Heart left ventricle (tissue), 16 donors: ENCODE measurements at places on chromosomes 13 and 19. TPM values are rescaled to one million over a fixed set of nuclear protein-coding genes. Genes with fewer than 3 reads are reported as not detected.
A peak's percentile ranks its signal among the peaks of the same experiment; 100 is the strongest.

The MYO16 gene
- polyA plus RNA-seq = 5.2 TPM

DNA sequence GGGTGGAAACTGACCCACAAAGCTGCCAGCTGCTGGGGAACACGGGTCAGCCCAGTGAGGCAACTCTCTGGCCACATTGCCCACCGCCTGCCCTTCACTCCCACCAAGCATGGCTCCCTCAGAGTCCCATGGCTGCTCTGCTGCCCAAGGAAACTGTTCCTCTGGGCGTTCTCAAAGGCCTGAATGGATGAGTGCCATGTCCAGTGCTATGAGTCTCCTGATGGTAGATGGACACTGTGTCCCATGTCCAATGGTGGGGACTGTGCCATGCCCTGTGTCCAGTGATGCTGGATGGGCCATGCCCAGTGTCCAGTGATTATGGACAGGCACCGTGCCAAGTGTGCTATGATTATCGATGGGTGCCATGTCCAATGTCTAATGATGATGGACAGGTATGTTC is 88.8 kb downstream of the ANKRD10 start:
- no peak for DNase-seq

DNA sequence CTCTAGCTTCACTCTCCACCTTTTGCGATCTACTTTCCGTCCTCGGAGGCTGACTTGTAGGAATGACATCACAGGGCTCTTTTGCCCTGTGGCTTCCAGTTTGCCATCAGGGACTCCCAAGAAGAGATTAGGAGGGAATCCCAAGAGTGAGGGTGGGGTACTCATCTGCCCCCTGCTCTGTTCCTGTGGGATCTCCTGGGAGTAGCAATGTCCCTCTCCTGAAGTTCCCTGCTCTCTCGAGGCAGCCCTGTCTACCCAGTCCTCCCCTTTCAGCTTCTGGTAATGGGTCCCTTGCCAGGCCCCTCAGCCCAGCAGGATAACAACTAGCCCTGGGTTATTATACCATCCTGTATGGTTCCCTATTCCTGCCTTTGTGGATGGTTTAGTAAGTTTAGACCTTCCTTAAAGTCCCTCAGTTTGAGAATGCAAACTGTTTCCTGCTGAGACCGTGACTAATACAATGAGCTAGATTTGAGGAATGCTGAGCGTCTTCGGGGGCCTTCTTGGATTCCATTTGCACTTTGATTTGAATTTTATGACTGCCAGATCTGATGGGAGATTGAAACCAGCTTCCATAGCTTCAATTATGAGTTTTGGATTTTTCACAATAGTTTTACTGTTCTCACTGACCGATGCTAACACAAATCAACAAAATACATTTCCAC is 73.7 kb upstream of the IPO5 start:
- DNase-seq = no peak

DNA sequence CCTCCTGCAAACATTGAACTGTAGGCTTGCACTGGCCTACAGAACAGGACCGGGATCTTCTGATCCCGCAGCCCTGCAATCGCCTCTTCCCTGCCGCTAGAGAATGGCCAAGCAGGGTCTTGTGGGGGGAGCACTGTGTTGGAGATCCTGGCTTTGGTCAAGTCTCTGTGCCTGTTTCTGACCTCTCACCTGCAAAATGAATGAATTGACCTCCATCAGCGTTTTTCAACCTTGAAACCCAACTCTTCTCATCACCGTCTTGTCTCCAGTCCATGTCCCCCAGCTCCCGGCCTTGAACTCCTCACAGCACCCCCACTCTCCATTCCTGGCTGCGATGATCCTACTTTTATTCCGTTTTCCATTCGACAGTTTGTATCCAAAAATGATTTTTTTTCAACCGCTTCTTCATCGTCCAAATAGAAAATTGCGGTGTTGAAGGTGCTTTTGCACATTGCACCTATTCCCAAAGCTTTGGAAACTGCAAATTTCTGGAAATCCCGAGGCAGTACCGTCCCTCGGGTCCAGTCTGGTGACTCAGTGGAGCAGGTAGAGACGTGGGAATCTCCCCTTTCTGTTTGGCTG is 2.0 kb downstream of the MYO9B start:
- DNase-seq = no peak

The DHDH gene
- 0.15 TPM for polyA plus RNA-seq

DNA sequence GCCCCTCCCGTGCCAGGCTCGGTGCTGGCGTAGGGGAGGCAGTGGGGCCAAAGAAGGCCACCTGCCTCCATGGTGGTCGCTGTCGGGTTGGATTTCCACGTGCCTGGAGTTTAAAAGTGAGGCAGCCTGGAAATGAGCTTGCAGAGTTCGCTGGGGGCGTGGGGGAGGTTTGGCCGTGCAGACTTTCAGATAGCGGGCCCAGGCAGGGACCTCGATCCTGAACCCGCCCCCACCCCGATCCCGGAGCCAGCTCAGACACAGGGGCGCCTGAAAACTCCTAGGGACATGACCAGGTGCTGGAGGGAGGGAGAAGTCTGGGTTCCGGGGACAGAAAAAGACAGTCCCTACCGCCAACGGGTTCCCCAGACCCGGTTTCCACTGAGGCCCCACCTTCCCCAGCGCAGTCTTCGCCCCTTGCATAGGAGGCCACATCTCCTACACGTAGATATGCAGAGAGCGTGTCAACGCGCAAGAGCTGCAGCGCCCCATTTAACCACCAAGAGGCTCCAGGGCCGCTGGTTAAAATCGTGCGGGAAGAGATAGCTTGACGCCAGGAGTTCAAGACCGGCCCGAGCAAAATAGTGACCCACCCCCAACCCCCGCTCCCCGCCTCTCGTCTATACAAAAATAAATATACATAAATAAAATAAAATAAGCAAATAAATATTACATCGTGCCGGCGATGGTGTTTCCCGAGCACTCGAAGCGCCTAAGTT is 8.5 kb downstream of the CCDC8 start:
- no peak for DNase-seq

- DNase-seq = no peak
Measured at GRCh38 chr13:51240958-51241357, 18.8 kb downstream of the FAM124A start.

GRCh38 chr19:7326105-7326877 is 22.4 kb upstream of the ARHGEF18 start:
- no peak for DNase-seq

The TNFSF11 gene
- not detected for polyA plus RNA-seq

DNA sequence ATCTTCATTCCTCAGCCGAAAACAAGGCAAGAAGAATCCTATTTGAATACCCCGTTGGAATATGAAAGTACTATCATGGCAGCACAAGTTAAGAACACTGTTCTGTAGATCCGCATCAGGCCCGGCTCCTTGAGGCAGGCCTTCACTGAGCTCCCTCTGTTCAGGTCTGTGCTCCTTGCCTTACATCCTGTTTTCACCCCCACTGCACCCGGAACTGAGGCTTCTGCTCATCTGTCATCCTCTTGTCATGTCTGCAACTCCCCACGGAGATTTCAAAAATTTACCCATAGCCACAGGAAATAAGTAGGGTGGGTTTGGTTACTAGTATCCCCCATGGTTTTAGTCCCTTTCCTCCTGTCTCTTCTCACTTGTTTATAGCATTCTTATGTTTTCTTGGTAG is 861.9 kb downstream of the GPC5 start:
- no peak for DNase-seq

The FGF14 gene
- 0.14 TPM for polyA plus RNA-seq

- DNase-seq = no peak
Measured at GRCh38 chr19:34319785-34320184, 45.2 kb upstream of the GPI start.

The ZNF17 gene
- polyA plus RNA-seq = 3.2 TPM

The TTC9B gene
- polyA plus RNA-seq = not detected

- DNase-seq = peak; percentile 88
Measured at GRCh38 chr19:40802300-40803169, 3.5 kb downstream of the EGLN2 start.

The ZNRF4 gene
- not detected for polyA plus RNA-seq

DNA sequence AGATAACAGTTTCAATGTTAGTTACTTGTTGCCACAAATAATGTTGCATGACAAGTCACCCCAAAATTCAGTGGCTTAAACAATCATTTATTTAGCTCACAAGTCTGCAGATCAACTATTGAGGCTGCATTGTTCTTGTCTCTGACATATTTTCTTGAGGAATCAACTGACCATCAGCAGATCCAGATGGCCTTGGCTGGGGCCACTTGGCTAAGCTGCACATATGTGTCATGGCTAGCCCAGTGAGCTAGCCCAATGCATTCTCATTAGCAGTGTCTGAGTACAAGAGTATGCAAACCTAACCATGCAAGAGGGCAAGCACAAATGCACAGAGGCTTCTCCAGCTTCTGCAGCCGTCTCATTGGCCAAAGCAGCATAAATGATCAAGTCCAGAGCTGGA is 180.4 kb downstream of the DNAJC15 start:
- no peak for DNase-seq

GRCh38 chr13:111924678-111925075 is 142.3 kb upstream of the SOX1 start:
- no peak for DNase-seq

DNA sequence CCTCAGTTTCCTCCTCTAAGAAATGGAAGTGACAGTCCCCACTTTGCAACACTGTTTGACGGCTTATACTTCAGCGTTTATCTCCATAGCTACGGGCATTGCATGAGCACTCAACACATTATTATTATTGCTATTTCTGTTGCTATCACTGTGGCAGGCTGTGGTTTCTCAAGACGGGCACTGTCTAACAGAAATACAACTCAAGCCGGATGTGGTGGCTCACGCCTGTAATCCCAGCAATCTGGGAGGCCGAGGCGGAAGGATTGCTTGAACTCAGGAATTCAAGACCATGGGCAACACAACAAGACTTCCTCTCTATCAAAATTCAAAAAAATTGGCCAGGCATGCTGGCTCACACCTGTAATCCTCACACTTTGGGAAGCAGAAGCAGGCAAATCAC is 4.9 kb upstream of the ZSWIM4 start:
- no peak for DNase-seq

The NUDT19 gene
- 13.3 TPM for polyA plus RNA-seq
